GM12892 (cell line): ENCODE measurements at places on chromosomes 2 and 18.

DNA sequence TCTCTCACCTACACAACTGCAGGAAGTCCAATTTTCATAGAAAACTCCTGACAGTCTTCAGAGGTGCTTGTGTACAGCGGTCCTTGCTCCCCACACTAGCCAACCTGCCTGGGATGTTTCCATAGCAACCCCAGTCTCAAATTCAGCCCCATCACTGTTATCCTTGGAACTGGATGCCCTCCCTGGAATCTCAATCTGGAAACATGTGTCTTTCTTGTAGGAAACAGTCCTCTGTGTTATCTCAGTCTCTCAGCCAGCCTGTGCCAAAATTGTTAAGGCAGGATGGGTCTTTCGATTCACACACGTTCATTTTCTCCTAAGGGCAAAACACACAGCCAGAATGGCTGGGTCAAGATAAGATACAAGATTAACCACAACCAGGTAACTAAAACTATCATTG is 295.5 kb upstream of the RND3 start:
- no peak for DNase-seq

GRCh38 chr2:165274698-165275097 is 35.5 kb downstream of the SCN2A start:
- DNase-seq = no peak

- DNase-seq = no peak
Measured at GRCh38 chr2:78245394-78246135, 723.4 kb upstream of the LRRTM4 start.

DNA sequence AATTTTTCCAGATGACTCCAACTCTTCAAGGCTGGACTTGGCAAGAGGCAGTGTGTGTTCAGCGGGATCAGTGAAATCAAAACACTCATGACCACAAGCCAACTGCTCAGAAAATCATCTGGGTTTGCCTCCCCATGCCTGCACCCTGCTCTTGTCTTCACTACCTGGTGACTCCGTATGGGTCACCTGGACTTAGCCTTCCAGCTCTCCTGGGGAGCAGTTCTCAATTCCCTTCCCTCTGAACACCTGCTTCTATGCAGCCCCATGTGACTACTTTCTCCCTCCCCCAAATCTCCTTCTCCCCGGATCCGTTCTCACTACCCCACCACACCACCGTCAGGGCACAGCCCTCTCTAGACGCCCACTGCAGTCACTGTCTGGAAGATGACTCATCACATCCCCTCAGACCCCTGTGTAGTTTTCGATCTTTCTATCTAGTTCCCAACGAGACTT is 130.2 kb upstream of the ID2 start:
- DNase-seq = peak; percentile 54

GRCh38 chr2:209688385-209688784 is 83.2 kb upstream of the UNC80 start:
- DNase-seq = no peak

GRCh38 chr2:127000937-127001336 is 102.2 kb downstream of the TEX51 start:
- DNase-seq = no peak

DNA sequence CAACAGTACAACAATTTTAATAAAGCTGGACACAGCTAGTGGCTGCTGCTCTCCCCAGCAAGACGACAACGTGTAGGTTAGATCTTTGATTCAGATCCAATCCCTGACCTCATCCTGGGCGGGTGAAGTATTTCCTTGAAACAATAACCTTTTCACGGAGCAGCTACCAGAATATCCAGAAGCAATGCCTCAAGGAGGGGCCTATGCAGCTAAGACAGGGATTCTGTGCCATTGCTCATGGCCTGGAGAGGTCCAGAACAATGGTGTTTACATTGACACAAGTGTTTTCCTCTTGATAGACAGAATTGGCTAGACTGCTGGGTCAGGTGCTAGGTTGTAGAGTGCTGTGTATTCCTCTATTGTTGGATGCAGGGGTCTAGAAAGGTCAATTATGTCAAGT is 520.1 kb downstream of the BCL11A start:
- DNase-seq = no peak

GRCh38 chr2:70656421-70657010 is 102.9 kb upstream of the TGFA start:
- DNase-seq = no peak

DNA sequence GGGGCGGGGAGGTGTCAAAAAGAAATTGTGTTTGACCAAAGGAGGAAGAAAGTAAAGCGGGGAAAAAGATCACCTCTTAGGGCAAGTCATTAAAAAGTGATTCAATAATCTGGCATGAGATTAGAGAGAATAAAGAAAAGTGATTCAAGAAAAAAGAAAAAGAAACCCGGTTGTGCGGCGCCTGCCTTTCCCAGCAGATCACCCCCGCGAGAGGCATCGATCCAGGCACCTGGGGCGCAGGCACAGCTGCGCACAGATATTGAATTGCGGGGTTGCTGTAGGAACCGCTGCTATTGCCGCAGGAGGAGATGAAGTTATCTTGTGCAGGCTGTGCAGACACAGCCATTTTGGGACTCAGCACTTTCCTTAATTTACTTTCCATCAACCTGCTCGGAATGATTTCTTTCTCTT is 71.2 kb downstream of the PLB1 start:
- DNase-seq = no peak

DNA sequence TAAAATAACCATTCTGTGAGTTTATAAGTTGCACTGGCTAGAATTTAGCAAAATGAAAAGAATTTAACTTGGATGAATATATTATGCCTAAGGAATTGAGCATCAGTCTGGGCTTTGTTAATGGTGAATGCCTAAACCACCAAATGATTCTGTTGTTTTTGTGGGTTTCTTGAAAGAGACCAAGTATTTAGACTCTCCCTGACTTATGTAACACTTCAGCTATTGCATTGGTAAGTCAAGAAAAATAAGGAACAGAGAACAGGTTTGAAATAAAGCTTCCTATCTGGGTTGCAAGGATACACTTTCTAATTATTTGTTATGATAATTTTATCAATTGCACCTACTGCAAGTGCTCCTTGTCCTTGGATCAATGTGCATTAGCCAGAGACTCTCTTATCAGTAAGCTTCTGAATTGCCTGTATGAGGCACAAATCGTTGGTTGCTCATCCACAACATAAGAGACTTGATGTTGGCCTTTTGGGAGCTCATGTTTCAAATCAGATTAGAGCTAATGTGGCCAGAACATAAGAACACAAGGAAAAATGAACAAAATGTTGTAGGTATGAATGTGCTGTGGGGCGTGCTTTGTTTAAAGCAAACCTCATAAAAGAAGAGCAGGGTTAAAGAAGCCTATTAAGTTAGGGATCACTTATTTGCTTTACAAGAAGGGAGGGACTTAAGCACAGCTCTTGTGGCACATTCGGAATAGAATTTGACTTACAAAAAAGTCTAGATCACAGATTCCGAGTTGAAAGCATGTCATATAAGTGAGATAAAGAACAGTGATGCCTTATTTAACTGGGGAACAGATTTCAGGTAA is 37.2 kb downstream of the PRKCE start:
- no peak for DNase-seq

- no peak for DNase-seq
Measured at GRCh38 chr2:95001701-95002100, 23.8 kb upstream of the MAL start.

- no peak for DNase-seq
Measured at GRCh38 chr2:235165631-235166030, 213.8 kb downstream of the SH3BP4 start.

DNA sequence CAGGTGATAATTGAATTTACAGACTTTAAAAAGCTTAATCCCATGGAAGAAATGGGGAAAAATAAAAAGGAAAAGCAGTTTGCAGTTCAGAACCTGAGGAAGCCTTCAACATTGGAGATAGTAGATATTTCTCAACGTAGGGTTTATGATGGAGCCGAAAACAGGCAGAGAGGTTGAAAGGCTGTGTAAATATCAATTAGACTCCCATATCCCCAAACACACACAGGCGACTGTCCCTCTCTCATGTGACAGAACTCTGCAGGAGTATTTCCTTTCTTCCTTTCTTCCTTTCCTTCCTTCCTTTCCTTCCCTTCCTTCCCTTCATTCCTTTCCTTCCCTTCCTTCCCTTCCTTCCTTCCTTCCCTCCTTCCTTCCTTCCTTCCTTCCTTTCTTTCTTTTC is 406.5 kb downstream of the LPIN1 start:
- DNase-seq = no peak

- no peak for DNase-seq
Measured at GRCh38 chr2:195356026-195356425, 301.0 kb upstream of the SLC39A10 start.

- DNase-seq = no peak
Measured at GRCh38 chr18:32877371-32877770, 104.5 kb upstream of the KLHL14 start.
